ENCODE measurements at places on chromosomes 6 and 20.

DNA sequence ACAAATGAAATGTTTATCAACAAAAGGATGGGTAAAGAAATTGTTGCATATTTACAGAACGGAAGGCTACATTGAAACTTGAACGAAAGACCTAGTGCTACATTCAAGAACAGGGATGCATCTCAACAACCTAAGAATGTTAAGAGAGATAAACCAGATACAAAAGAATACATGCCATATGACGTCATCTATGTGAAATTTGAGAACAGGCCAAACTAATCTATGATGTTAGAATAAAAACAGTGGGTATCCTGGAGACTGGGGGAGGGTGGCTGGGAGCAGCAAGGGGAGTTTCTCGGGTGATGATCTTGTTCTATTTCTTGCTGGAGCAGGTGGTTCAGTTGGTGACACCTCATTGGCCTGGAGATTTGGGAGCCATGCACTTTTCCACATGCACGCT is 81.5 kb downstream of the SULF2 start:
- no peak for DNase-seq

GRCh38 chr6:88168362-88168761 is 2.2 kb upstream of the CNR1 start:
- DNase-seq, result no peak

GRCh38 chr20:57702091-57702490 is 7.7 kb downstream of the PMEPA1 start:
- DNase-seq, result no peak

DNA sequence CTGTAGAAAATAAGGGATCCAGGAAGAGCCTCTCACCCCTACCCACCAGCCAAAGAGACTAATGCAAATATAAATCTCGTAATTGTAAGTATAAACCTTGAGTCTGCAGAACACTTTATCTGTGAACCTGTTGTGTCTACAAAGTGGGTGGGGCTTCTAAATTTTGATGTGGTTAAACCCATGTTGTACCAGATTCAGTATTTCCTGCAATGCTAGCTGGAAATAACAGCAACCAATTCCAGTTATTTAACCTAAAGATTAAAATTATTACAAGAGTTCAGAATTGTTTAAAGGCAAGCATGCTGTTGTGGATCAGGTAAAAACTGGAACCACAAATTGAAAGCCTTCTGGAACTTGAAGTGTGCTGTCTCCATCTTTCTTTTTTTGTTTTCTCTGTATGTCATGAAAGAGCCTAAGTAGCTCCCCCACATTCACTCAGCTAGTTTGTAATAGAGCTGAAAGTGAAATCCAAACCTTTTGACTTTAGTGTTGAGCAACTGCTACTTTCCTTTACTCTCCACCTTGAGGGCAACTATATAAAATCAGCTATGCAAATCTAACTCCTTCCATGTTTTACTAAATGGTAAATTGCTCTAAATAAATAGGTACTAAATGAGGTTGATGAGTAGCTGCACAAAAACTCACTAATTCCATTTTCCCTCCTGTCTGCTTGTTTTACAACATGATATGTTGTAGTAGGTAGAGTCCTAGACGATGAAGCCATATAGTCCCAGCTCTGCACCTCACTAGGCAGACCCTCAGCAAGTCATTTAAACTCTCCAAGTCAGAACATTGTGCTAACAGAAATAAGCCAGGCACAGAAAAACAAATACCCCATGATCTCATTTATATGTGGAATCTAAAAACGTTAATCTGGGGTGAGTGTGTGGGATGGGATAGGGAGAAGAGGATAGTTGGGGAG is 17.9 kb upstream of the THEMIS start:
- DNase-seq, result no peak

GRCh38 chr6:139641376-139641775 is 266.9 kb upstream of the CITED2 start:
- DNase-seq, result no peak

GRCh38 chr6:17167327-17167979 is 65.6 kb downstream of the STMND1 start:
- DNase-seq, result no peak

All from activated CD4-positive, alpha-beta T cell treated with anti-CD3 and anti-CD28 coated beads, Interleukin-2, Interleukin-4, amounts not matched to agents 100 ng/mL and 50 ng/mL, durations not matched to agents 16 hours and 8 hours (primary cell).